ENCODE measurements at places on chromosomes 16 and 17.

- DNase-seq: no peak
These were observed 121.7 kb downstream of the MYO1D start for GRCh38 chr17:32755045-32755805.

- DNase-seq: no peak
These were observed 11.0 kb downstream of the MYCBPAP start for GRCh38 chr17:50519141-50519834.

DNA sequence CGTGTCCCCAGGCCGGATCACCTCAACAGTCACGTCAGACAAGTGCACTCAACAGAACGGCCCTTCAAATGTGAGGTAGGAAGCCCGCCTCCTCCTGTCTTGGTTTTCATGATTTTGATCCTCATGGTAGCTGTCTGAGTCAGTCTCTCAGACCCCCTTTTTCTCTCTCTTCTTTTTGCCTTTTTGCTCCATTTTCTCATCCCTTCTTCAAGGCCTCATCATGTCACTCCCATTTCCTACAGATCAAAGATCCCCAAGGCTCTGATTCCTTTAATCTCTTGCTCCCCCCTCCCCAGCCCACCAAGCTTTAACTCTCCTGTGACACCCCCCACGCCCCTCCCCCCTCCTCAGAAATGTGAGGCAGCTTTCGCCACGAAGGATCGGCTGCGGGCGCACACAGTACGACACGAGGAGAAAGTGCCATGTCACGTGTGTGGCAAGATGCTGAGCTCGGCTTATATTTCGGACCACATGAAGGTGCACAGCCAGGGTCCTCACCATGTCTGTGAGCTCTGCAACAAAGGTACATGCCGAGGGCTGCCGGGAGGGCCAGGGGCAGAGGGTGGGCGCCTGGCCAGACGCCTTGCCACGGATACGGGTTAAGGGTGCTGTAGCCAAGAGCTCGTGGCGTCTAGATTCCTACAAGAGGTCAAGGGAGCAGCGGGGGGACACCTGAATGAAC lies 2.0 kb downstream of the MAZ start:
- no peak for DNase-seq

DNA sequence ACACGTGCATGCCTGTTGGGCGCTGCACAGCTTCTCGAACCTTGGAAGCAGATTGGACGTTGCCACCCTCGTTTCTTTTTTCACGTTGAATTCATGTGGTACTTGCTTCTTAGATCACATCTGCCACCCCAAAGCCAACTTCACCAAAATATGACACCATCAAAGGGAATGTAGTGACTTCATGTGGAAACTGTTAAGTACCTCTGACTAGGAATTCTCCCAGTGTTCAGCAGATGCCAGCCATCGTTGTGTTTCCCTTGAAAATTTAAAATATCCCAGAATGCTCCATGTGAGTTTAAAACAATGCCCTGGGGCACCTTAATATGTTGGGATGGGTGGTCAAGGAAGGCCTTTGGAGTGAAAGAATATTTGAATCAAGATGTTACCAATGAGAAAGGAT lies 22.6 kb upstream of the FAM20A start:
- DNase-seq: no peak

GRCh38 chr16:62642677-62643076 lies 606.4 kb upstream of the CDH8 start:
- DNase-seq: no peak

DNA sequence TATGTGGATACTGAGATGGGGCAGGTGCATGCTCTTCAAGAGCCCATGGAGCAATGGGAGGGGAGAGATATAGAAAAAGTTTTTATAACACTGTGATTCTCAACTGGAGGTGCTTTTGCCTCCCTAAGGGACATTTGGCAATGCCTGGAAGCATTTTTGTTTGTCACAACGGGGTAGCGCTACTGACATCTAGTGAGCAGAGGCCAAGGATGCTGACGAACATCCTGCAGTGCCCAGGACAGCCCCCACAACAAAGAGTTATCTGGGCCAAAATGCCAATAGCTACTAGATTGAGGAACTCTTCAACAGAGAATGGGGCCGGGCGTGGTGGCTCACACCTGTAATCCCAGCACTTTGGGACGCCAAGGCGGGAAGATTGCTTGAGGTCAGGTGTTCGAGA lies 67.2 kb upstream of the CLEC3A start:
- no peak for DNase-seq

DNA sequence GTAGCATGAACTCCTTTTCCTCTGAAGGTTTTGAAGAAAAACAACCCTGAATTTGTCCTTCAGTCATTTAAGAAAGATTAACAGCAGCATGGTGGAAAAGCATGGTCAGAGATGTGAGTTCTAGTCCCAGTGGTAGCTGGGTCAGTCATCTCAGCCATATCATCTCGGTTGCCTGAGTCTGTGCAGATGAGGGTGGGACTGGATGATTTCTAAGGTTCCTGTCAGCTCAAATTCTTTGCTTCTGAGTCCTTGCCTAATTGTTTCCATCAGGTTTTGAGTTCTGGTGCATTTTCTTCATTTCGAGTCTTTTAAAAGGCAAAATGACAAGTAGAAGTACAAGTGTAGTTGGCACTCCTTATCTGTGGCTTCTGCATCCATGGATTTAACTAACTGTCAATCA lies 63.9 kb downstream of the TNRC6C start:
- DNase-seq: no peak

DNA sequence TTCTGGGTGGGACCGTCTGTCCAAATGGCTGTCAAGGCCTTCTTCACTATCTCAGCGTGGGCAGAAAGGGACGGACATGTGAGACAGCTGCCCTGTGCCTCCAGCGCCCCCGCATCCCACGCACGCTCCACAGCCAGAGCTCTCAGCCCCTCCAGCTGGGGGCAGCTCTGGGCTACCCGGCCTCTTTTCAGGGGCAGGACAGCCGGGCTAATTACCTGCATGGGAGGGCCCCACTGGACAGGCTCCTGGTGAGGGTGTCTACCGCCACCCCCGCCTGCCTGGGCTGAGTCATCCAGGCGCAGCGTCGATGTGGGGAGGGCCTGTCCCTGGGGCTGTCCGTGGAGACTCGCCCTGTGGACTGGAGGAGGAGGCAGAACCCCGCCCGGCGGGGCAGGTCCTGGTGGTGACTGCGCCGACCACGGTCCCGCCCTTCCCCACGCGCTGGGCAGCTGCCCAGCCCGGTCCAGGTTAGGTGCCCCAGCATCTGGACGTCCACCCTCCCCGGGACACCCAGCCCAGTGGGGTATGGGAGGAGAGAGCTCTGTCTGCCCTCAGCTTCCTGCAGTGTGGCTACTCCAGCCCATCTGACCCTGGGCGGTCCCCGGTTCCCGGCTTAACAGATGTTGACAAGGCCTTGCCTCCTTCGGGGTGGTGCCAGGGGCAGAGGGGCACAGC lies 5.9 kb upstream of the METRNL start:
- no peak for DNase-seq

DNA sequence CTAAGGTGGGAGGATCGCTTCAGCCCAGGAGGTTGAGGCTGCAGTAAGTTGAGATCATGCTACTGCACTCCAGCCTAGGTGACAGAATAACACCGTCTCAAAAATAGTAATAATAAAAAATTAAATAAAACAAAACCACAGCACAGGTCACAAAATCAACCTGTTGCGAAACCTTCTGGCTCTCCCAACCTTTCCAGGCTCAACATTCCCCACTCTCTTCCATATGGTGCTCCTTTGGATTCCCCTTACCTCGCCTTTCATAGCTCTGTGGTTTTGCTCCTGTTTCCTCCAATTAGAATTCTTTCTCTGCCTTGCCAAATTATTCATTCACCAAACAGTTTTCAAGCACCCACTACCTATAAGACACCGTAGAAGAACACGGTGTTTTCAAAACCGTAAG lies 4.7 kb downstream of the ZDHHC7 start:
- DNase-seq: no peak

- peak; percentile 81 for DNase-seq
These were observed 21.1 kb downstream of the WIPI1 start for GRCh38 chr17:68435876-68436842.

DNA sequence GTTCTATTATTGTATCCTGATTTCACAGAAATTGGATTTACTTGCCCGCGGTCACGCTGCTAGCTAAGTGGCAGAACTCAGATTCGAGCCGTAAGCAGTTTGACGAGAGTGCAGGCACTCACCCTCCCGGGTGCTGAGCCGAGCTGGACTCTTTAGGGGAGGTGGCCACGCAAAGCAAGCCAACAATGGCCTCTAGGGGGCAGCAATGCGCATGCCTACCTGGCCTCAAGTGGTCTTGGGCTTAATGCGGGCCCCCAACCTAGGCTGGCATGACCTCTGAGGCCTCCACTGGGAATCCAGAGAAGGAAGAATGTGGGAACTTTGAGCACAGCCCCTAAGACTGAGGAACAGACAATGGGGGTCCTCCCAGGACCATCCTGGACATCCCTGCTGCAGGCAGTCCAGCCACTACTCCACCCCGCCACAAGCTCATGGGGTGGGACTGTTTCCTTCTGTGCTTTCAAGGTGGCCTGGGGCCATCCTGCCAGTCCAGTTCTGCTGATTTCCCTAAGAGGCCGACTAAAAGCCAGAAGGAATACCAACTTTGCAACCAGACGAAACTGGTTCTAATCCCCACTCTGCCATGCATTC lies 276.5 kb downstream of the XYLT1 start:
- DNase-seq: peak; percentile 53

- no peak for DNase-seq
These were observed 73.6 kb downstream of the KCNJ2 start for GRCh38 chr17:70242781-70243437.

DNA sequence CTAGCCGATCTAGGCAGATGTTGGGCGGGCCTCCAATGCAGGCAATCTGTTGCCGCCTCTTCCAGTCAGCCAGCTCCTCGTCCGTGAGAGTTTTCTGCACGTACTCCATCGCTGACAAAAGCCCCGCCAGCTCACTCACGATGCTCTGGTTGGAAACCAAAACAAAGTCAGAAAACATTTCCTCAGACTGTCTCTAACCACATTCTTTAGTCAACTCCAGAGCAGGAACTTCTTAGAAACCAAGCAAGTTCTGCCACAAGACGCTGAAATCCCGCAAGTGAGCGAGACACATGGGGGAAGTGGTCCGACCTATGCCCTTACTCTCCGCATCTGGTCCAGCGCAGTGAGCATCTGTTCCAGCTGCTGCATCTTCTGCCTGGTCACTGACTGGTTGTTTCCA lies 49.1 kb downstream of the STAT5A start:
- DNase-seq: no peak

DNA sequence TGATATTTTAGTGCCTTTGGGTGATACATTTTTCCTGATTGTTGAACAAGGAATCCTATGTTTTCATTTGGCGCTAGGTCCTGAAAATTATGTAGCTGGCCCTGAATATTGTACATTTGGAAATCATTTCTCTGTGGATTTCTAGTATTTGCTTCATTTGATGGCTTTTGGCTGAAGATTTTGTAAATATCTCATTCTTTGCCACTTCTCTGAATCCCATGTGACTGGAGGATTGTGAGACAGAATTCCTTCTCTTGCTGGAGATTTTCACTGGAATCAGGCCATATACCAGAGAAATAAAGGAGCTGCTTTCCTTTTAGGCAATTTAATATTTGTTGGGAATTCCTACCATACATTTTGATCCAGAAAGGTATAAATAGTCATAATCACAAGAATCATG lies 8.6 kb downstream of the KRT28 start:
- no peak for DNase-seq

DNA sequence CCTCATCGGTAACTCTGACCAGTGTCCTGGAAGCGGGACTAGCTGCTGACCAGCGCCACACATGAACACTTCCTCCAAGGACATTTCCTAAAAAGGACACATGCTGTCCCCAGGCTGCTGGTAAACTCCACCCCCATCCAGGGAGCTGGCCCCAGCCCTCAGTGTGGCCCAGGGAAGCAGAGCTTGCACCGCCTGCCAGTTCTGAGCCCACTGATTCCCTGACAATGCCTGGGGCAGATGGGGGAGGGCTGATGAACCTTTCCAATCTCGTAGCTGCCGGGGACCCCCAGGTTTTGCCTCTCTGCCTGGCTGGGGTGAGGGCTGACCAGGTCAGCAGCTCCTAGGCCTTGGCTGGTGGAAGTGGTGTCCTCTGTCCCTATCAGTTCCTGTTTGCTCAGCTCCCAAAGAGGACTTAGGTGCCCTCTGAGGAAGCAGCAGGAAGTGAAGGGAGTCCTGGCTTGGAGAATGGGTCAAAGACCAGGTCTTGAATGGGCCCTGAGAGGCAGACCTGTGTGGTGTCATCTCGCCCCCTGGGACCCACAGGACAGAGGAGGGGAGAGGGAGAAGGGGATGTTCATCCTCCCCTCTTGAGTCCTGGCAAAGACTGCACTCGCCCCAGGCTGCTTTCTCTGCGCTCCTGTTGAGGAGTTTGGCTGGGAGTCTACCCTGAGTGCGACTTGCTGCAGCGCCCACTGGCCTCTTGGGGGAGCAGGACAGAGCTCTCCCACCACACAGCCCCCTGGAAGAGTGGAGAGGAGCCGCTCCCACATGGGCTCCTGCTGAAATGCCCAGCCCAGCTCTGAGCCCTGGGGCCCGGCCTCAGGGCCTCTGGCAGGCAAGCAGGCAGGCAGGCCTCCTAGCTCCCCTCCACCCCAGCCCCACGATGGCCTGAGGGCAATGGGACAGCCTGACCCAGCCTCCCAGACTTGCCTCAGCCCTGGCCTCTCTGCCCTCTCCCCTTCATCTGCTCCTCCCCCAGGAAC lies 16.8 kb downstream of the PDK2 start:
- DNase-seq: peak; percentile 32

DNA sequence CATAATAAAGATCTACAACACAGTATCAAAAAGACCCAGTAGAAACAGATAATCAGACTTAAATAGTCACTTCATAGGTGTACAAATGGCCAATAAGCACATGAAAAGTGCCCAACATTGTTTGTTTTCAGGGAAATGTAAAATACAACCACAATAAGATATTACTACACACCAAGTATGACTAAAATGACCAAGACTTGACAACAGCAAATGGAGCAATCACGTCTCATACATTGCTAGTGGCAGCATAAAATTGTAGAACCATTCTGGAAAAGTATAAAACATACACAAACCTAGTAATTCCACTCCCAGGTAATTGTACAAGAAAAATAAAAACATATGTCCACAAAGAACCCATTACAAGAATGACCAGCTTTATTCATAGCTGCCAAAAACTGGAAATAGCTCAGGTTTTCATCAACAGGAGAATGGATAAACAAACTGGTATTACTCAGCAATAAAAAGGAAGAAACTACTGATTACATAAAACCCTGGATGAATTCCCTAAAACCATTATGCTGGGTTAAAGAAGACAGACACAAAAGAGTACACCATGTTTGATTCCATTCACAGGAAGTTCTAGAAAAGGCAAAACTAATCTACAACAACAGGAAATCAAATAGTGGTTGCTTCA lies 85.6 kb downstream of the TTC19 start:
- DNase-seq: no peak

Data from neural crest cell (in vitro differentiated cells).